ENCODE measurements at places on chromosomes 16 and 17. TPM values are rescaled to one million over a fixed set of nuclear protein-coding genes. Genes with fewer than 3 reads are reported as not detected.

Gene ADAD2
- not detected for total RNA-seq

Gene ITGAX
- total RNA-seq = not detected

Gene TMED6
- total RNA-seq = under 0.01 TPM

Gene CCL14
- not detected for total RNA-seq
